Stimulated activated CD8-positive, alpha-beta memory T cell treated with anti-CD3 and anti-CD28 coated beads, Interleukin-7, amount 100 ng/mL, for 1 hour (primary cell): ENCODE measurements at places on chromosomes 1 and 21.

- DNase-seq: no peak
Observed at GRCh38 chr1:205493241-205494085, 11.0 kb upstream of the CDK18 start.

DNA sequence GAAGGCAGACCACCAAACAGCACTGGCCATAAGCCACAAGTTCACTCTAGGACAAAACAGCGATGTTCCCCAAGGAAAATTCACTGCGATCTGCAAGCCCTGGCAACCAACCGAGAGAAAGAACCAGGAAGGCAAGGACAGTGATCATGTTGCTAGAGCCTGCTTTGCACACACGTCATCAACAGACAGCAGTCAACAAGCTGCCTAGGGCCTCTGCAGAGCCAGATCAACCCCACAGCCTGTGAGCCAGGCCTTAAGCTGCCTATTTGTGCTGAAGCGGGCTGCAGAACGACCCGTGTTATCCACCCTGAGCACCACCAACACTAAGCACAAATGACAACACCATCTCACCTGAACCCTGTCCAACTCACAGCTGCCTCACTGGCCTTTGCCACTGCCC is 6.2 kb upstream of the YRDC start:
- DNase-seq: no peak

- no peak for DNase-seq
Observed at GRCh38 chr1:186605762-186606350, 74.4 kb downstream of the PTGS2 start.

DNA sequence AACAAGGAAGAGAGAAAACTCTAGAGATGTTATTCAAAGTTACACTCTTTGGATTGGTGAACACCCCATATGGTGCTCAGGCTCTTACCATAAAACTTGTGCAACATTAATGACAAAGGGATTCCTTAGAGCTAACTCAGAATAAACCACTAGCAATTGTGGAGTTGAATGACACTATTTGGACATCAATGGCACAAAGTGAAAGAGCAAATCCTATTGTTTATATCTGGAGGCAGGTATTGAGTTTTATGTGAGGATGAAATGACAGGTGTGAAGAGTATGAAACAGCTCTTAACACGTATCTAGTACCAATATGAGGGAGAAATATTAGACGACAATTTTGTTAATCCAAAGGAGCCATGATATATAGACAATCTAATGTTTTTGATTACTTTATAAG is 584.9 kb upstream of the PBX1 start:
- no peak for DNase-seq
